ENCODE measurements at places on chromosomes 4 and X. TPM values are rescaled to one million over a fixed set of nuclear protein-coding genes. Genes with fewer than 3 reads are reported as not detected.

DNA sequence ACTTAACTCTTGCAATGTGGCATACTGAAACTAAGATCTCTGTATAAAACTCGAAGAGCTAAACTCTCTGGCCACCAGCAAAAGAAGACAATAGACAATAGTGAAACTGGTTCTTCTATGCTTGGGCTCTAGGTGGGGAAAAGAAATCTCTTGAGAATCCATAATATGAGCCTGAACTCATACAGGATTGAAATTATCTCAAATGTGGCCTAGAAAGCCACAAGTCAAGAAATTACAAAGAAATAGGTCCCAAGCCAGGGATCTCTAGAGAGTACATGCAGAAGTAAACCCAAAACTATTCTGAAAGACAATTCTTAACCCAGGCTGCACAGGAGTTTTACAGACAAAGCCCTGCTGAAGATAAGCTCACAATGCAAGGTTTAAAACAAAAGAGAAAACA, 127.4 kb downstream of the ANAPC10 start:
- no peak overlapping the region for H3K27ac ChIP-seq
- no peak overlapping the region for H3K4me3 ChIP-seq
- no peaks in the 10 kb centered on the region for H3K27me3 ChIP-seq

- H3K36me3 ChIP-seq = no peaks in the 10 kb centered on the region
- no peak overlapping the region for H3K4me3 ChIP-seq
- no peaks in the 10 kb centered on the region for H3K4me1 ChIP-seq
- no peak overlapping the region for H3K27ac ChIP-seq
- DNase-seq = no peak
Measured at GRCh38 chr4:61753739-61754138, 553.6 kb downstream of the ADGRL3 start.

DNA sequence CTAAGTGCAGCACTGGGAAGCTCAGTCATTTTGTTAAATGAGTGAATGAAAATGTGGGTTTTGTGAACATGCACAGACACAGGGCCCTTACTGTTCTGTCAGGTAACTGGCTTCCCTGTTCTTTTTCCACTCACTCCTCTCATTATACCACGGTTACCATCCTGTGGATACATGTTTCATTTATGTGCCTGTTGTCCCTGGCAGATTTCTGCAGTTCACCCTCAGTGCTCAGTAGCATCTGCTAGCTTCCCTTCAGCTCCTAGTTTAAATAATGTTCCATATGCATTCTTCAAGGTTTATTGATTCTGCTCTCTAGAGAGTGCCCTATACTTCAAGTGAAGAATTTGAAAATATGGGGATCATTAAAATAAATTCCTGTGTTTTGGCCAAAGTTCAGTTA, 1634.3 kb upstream of the ADGRL3 start:
- no peaks in the 10 kb centered on the region for H3K36me3 ChIP-seq
- H3K27ac ChIP-seq = no peak overlapping the region
- H3K4me1 ChIP-seq = no peaks in the 10 kb centered on the region
- H3K27me3 ChIP-seq = no peaks in the 10 kb centered on the region
- H3K4me3 ChIP-seq = no peak overlapping the region

DNA sequence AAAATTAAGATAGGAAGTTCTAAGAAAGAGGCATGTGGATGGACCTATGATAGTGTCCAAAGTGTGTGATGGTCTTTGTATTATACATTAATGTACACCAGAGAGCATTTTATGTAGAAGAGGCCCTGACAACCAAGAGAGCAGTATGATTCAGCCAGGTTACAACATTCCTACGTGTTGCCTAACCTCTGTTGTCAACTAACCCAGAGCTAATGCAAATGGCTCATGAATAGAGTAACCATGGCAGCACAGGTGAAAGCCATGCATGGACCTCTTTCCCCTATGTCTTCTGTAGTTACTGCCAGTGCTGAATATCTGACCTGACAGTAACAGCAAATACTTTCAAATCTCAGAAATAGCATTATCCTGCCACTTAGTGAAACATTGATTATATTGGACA, 255.6 kb downstream of the NDST4 start:
- H3K36me3 ChIP-seq = no peaks in the 10 kb centered on the region
- no peaks in the 10 kb centered on the region for H3K27me3 ChIP-seq
- no peak overlapping the region for H3K27ac ChIP-seq
- H3K4me1 ChIP-seq = no peaks in the 10 kb centered on the region
- H3K4me3 ChIP-seq = no peak overlapping the region

DNA sequence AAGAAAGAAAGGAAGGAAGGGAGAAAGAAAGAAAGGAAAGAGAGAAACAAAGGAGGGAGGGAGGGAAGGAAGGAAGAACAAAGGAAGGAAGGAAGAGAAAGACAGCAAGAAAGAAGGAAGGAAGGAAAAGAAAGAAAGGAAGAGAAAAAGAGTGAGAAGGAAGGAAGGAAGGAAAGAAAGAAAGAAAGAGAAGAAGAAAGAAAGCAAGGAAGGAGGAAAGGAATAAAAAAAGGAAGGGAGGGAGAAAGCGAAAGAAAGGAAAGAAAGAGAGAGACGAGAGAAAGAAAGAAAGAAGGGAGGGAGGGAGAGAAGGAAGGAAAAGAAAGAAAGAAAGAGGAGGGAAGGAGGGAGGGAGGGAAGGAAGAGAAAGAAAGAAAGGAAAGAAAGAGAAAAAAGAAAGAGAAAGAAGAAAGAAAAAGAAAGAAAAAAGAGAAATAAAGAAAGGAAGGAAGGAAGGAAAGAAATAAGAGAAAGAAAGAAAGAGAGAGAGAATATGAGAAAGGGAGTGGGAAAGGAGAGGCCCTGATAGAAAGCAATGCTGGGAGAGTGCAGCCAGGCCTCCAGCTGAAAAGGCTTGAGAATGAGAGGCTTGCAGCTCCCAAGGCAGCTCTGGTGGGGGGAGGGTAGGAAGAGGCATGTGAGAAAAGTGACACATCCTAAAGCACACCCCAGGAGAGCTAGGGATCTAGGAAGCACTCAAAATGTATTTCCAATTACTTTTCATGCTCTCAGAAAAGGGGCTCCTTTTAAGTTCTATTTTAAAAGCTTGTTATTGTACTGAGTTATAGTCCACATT, 134.0 kb upstream of the ZIC3 start:
- no peak overlapping the region for H3K27ac ChIP-seq
- H3K4me3 ChIP-seq = no peak overlapping the region
- H3K4me1 ChIP-seq = no peaks in the 10 kb centered on the region
- no peak for DNase-seq

DNA sequence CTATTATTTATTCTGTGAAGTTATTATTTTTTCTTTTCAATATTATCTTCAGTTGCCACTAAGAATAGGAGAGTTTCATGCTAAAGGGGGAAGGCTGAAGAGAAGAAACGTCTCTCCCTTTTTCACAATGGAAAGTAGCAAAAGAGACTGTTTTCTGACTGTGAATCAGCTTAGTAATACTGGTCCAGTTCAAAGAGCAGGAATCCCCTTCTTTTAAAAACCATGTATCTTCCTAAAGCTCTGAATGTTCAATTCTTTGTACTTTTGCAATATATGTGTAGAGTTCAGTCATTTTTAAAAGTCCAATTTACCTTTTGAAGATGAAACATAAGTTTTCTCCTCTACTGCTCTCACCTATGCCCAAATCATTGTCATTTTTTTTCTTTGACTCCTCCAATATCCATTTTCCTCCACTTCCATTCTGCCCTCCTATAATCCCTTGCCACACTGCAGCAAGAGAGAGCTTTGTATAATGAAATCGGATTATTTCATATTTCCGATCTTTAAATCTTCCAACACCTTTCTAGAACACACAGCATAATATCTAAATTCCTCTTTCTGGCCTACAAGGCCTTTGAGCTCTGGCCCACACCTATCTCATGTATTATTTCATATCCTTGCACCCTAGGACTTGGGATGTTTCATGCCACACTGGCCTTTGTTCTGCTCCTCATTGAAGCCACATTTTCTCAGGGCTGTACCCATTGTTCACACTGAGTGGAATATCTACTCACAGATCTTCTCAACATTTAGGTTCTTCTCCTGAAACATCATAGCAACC, 195.3 kb downstream of the CAMK2D start:
- H3K4me3 ChIP-seq = no peak overlapping the region
- DNase-seq = no peak
- no peaks in the 10 kb centered on the region for H3K27me3 ChIP-seq
- no peaks in the 10 kb centered on the region for H3K4me1 ChIP-seq
- no peak overlapping the region for H3K27ac ChIP-seq

DNA sequence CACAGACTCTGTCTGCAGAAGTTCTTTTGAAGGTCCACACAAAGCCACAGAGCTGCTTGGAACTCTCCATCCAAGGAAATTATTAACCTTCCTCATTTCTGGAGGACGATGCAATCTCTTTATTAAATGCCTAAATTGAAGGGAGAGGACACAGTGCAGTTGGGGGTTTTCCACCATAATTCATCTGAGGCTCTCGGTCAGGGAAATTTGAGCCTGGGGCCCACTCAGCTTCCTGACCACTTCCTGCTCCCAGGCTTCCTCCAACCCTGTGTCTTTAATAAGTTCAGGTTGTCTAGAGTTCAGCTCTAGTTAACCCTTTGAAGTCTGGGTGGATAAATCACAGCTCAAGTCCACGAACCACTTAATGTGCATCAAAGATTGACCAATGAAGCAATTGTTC, 58.5 kb downstream of the PRPS1 start:
- H3K27ac ChIP-seq = no peak overlapping the region
- DNase-seq = no peak
- no peaks in the 10 kb centered on the region for H3K27me3 ChIP-seq
- no peaks in the 10 kb centered on the region for H3K36me3 ChIP-seq
- H3K4me1 ChIP-seq = no peaks in the 10 kb centered on the region
- no peak overlapping the region for H3K4me3 ChIP-seq

DNA sequence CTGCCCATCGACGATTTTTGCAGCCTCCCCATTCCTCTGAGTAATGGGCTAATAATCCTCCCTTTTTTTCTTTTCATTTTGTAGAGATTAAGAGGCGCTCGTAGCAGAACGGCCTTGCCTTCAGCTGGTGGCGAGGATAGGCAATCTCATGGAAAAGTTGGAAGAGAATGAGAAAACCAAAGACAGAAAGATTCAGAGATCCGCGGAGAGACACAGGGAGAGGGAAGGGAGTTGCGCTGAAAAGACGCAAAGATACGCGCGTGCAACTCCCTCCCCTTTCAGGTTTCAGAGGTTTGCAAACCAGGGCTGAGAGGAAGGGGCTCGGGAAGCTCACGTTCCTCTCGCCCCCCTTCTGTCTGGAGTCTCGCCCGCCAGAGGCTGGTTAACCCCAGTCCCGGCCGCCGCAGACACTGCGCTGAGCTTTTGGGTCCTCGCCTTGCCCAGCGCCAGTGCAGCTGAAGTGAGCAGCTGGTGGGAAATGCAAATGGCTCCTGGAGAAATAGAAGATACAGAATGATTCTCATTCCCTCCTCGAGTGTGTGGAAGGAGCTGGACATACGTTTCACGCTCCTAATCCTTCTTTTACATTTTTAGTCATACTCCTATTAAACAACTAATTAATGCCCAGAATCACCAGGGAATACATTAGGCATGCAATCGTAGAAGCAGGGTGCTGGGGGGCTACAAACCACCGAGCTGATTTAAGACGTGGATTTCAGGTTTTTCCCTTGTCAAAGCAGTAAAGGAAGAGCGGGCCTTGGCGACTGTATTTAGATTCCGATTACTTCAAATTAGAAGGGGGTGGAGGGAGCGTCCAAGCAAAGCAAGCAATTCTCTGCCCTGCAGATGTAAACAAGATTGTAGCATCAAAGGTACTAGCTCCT, 16.6 kb upstream of the PITX2 start:
- no peak overlapping the region for H3K27ac ChIP-seq
- no peaks in the 10 kb centered on the region for H3K36me3 ChIP-seq
- H3K27me3 ChIP-seq = peaks cover 60% of the 10 kb centered on the region
- no peak for DNase-seq
- H3K4me1 ChIP-seq = no peaks in the 10 kb centered on the region

DNA sequence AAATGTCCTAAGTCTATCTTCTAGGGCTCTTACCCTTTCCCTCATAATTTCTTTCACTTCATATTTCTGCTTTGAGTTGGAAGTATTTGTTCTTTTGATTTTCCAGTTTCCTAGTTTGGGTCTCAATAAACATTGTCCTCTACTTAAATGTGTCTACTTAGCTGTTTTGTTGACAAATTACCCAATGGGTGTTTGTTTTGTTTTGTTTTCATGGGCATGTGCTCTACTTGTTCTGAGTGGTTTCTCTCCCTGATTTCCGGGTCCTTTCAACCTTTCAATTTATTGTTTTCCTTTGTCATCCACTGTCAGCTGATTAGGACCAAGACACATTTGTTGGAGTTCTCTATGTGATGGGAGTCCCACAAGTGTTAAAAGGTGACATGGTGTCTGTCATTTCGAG, 1181.4 kb downstream of the RPA4 start:
- no peaks in the 10 kb centered on the region for H3K4me1 ChIP-seq
- DNase-seq = no peak
- no peaks in the 10 kb centered on the region for H3K27me3 ChIP-seq
- no peaks in the 10 kb centered on the region for H3K36me3 ChIP-seq

DNA sequence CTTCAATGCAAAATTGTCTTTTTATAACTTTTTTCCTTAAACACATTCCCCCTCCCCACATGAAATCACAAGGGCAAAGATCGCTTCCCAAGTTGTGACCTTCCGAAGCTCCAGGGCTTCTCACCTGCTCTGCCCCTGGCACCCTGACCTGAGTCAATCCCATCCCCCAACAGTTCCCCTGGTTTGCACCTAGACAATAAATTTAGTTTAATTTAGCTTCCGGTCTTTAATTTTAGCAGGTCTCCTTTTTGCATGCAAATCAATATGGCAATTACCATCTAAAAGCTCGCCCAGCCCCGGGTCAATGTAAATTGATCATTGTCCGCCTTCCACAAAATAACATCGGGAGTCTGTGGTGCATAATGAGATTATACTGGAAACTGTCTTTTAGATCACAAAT, 6.8 kb downstream of the BCOR start:
- DNase-seq = no peak
- H3K27ac ChIP-seq = no peak overlapping the region
- peaks cover 10% of the 10 kb centered on the region for H3K4me1 ChIP-seq
- no peaks in the 10 kb centered on the region for H3K36me3 ChIP-seq
- no peak overlapping the region for H3K4me3 ChIP-seq
- no peaks in the 10 kb centered on the region for H3K27me3 ChIP-seq

The PRDM5 gene
- total RNA-seq = 0.63 TPM

All from right lobe of liver (tissue), 6 donors.